ENCODE measurements at places on chromosomes 1 and 21.

DNA sequence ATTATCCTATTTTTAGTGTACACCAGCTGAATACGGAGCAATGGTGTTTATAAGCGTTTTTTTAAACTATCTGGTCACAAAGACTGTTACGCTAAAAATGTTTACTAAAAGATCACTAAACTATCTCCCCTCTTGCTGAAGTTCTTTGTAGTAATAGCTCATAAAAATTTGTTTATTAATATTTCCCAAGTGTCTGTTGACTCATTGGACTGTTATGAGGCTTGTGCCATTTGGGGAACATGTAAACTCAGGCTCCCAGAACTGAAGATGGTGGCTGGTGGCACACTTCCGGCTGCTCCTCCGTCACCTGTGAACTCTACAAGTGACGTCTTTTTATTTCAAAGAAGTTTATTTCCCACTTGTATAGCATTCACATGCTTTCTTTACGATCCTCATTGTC, 46.3 kb downstream of the AIDA start:
- no peak for DNase-seq

GRCh38 chr21:45264146-45264911, 23.4 kb downstream of the POFUT2 start:
- DNase-seq = no peak

DNA sequence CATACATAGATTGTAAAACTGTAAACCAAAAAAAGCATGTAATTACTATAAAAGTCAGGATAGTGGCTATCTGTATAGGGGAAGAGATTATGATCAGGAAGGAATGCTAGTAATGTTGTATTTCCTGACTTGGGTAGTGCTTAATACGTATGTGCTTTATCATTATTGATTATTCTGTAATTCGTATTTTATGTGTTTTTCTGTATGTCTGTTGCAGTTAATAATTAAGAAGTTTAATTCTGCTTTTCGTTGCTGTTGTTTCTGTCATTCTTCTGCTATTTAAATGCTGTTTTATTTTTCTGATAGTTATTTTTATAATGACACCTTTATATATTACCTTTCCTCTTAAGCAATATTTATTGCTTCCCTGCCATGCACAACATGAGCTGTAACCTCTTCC, 29.3 kb upstream of the TRIM33 start:
- DNase-seq = no peak

GRCh38 chr1:73500154-73500553, 697.8 kb downstream of the LRRIQ3 start:
- no peak for DNase-seq

GRCh38 chr1:211761400-211761799, 69.2 kb downstream of the LPGAT1 start:
- no peak for DNase-seq

GRCh38 chr1:24992761-24993211, 62.7 kb upstream of the RUNX3 start:
- no peak for DNase-seq

DNA sequence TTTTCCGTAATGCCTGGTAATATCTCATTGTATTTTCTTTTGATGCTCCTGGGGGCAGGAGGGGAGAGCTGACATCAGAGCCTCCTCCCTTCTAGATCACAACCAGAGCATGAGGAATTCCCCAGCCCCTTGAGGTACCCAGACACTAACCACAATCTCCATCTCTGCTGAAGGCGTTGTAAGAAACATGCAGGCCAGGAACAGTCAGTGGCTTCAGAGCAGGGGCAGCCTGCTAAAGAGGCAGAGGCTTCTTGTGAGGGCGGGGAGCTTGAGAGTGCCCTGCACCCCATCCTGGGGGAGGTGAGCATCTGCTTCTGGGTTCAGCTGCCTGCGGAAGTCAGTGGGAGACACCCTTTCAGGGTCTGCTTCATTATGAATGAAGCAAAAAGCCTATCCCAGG, 19.0 kb downstream of the MAPKAPK2 start:
- no peak for DNase-seq

GRCh38 chr1:15229707-15230131, 17.3 kb upstream of the FHAD1 start:
- no peak for DNase-seq

- no peak for DNase-seq
These were observed 130.6 kb downstream of the HUNK start for GRCh38 chr21:32003411-32003810.

DNA sequence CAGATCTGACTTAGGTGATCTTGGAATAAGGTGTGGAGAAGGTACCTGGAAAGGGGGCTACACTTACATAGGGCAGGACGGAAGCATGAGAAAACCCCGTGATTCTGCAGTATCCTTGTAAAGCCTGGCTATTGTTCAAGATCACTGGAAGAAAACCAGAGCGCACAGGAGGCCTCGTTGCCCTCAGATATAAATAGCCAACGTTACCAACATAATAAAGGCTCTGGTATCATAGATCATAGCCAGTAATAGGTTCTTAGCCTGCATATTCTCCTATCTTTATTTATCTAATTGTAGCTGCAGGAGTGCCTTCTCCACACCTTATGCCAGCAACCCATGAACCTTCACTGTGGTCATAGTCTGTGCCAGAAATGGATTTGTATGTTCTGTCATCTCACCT, 35.9 kb upstream of the MPZL1 start:
- no peak for DNase-seq

GRCh38 chr1:229757226-229757625, 131.2 kb downstream of the URB2 start:
- no peak for DNase-seq

DNA sequence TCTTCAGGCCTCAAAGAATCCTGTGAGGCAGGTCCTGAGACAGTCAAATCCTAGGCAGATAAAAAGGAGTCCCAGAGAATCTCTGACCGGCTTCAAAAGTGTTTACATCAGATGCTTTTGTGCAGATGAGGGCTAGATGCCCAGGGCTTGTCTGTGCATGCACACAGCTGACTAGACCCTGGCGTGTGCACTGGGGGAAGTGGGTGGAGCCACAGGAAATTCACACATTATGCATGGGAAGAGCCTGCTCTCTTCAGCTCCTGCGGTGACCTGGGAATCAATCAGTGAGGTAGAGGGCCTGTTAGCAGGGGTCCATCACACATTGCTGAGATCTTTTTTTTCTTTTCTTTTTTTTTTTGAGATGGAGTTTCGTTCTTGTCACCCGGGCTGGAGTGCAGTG, 36.6 kb upstream of the NHLH2 start:
- no peak for DNase-seq

- DNase-seq = no peak
These were observed 54.2 kb upstream of the SLC44A3 start for GRCh38 chr1:94765958-94766357.

GRCh38 chr1:234550341-234551031, 59.5 kb downstream of the IRF2BP2 start:
- DNase-seq = no peak

GRCh38 chr1:109721042-109721441, 9.0 kb downstream of the GSTM5 start:
- no peak for DNase-seq

DNA sequence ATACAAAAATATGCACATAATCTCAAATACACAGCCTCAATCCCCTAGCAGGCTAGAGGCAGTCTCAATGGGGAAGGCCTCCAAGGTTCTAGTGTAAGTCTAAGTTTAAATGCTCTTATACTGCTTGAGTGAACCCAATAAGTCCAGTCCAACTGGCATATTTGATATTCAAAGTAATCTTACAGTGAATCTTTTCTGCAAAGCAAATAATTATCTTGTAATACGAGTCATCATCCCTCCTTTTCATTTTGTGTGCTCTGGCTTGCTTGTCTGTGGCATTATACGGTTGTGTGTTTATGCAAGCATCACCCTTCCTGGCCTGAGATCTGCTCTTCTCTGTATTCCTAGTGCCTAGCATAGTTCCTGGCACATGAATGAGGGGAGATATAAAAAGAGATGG, 166.9 kb upstream of the HMGB4 start:
- DNase-seq = no peak

GRCh38 chr1:210239349-210240111, 6.9 kb downstream of the SERTAD4 start:
- DNase-seq = no peak

DNA sequence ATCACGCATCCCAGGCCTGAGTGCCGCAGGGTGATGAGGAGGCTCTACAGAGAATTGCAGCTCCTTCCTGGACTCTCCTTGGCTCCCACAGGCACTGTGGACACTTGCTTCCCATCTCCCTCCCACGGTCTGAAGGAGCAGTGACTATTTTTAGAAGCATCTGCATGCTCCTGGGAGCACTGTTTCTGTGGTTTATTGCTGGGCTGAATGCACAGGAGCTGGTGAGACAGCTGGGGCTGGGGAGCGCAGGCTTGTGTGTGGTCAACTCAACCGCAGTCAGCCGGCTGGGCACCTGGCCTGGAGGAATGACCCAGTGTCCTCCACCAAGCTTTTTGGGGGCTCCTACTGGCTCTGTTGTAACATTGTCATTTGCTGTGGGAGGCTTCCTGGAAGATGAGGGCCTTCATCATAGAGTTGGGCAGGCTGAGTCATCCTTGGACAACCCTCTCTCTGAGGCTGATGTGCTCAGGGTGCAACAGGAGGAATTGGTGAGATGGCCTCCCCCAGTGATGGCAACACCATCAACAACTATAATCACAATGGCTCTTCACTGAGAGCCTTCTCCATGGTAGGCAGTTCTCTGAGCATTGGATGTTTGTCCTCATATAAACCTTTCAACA, 1.7 kb downstream of the NFASC start:
- DNase-seq = no peak

DNA sequence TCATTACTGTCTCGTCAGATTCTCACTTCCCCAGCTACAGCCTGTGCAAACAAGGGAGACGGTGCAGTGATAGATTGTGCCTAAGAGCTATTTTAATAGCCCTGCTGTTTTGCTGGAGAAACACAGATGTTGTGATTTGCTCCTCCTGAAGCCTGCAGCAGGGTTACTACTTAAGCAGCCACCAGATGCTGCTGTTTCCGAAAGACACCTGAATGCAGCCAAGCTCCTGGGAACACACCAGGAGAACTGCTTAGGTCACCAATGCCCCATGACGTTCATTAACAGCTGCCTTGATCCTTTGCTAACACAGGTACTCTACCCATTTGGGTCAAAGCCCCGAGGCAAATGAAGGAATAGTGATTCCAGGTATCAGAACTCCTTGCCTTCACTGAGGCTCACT, 411.8 kb upstream of the DAB1 start:
- DNase-seq = no peak

Data from stimulated activated CD8-positive, alpha-beta memory T cell treated with anti-CD3 and anti-CD28 coated beads, Interleukin-15, amount 100 ng/mL, for 1 hour (primary cell).